Fibroblast of skin of back (primary cell): ENCODE measurements at places on chromosomes 3 and 15.

DNA sequence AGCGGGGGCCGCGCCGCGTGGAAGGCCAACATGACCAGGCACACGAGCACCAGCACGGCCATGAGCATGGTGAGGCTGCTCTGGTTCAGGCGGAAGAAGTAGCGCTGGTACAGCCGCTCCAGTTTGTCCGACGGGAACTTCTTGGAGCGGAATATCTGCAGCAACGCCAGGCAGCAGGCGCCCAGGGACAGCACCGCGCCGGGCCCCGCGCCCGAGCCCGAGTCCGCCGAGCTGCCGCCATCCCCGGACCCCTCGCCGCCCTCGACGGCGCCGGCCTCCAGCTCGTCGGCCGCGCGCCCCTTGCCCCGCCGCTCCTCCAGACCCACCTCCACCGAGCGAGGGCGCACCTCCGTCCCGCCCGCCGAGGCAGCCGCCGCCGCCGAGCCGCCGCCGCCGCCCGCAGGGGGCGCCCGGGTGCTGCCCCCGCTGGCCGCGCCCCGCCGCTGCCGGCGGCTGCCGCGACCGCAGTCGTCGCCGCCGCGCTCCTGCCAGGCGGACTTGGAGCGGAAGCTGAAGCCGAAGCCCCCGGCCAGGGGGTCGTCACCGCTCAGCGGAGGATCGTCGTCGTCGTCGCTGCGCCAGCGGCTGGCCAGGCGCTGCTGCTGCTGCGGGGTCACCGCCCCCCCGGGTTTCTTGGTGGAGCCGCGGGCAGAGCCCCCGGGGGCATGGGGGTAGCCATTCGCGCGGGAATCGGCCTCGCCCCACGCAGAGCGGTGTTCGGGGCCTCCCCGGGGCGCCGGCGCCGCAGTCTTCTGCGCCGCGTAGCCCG is 957 bp downstream of the ADCY5 start:
- peak; percentile 6 for DNase-seq

GRCh38 chr3:35383719-35384555 is 255.4 kb upstream of the ARPP21 start:
- peak; percentile 26 for DNase-seq

- no peak for DNase-seq
Observed at GRCh38 chr15:40409366-40409765, 3.8 kb downstream of the IVD start.

DNA sequence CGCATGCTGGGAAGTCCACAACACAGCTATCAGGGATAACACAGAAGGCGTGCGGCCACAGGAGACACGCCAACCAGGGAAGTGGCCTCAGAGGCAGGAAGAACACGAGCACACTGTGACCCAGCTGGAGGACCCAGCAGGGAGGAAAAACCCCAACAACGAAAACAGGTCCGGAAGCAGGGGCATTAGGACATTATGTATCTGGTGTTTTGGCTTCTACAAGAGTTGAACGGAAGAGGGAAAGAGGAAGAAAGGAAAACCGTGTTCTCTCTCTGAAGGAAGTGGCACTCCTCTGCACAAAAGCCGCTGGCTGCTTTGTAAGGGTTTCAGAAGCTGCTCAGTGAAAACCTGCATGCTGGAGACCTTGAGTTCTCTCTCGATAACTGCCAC is 61.8 kb downstream of the HACD2 start:
- no peak for DNase-seq

DNA sequence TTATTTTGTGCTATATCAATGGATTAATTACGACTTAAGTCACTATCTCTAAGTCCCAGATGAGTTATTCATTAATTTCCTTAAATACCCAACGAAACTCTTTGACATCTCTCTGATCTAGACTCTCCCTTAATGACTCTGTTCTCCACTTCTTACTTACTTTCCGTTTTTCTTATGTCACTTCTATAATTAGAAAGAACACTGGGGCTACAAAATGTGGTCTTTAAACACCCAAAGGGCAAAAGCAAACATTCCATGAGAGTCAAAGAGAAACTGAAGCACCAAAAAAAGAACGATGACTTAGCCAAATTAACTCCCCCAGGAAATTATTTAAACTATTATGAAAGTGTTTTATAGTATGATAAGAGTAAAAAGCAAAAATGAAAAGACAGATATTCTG is 166.4 kb upstream of the UBE2E2 start:
- DNase-seq: peak; percentile 21

DNA sequence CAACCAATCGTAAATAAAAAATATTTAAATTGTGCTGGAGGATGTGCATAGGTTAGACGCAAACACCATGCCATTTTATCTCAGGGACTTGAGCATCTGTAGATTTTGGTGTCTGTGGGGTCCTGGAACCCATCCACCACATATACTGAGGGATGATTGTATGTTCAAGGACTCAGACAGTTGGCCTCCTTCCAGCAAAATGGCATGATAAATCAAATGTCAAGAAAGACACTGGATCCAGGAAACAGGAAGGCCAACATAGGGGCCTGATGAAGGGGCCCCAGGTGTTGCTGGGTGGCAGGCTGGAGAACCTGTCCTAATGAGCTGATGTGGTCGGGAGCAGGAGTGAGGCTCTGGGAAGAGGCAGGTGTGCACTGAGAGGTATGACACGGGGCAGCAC is 289.5 kb downstream of the GABRG3 start:
- DNase-seq: no peak

- no peak for DNase-seq
Observed at GRCh38 chr15:67943475-67943874, 103.6 kb upstream of the RNU6-1 start.

DNA sequence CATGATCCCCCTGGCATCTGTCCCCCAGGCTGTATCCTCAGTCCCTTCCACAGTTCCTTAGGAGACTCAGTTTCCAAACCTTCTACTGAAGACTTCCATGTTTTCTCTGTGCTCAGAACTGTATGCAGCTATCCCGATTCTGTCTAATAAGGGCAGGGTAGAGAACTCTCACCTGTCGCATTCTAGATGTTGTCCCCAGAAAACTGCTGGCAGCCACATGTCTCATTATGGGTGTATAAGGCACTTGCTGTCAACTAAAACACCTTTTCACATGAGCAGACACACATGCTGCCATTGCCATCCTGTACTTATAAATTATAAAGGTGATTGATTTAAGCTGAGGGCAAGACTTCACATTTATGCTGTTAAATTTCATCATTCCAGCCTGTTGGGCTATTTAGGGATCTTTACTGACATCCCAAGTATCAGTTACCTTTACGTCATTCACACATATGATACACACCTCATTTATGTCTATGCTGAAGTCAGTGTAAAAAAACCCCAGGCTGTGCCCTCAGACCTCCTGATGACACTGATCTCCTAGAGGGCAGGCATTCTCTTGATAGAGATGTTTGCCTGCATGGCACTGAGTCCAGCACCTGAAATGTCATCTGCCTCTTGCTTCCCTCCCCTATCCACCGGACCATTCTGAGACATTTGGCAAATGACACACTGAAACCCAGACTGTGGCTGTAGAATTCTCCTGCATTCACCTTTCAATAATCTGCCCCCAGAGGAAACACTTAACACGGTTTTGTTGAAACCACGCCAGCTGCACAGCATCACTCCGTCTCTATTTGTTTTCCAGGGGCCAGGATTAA is 35.8 kb downstream of the BTD start:
- no peak for DNase-seq

DNA sequence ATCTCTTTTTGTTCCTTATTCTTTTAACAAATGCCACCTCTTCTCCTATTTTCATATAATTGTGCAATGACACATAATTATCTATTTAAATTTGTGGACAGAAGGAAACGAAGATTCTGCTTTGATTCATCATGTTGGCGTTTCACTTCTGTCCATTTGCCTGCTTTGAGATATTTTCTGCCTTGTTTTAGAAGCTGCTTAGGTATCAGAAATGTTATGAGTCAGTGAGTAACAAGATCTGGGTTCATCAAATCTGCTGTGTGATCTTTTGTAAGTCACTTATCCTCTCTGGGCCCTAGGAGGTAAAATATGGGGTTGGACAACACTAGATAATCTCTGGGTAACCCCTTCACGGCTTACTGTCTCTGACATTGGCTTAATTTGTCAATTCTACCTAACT is 7.3 kb upstream of the MINDY4B start:
- no peak for DNase-seq

GRCh38 chr15:62880278-62880677 is 162.3 kb upstream of the TPM1 start:
- DNase-seq: no peak

GRCh38 chr3:46830801-46831200 is 32.4 kb downstream of the MYL3 start:
- no peak for DNase-seq

- DNase-seq: no peak
Observed at GRCh38 chr15:85415783-85416182, 35.4 kb downstream of the AKAP13 start.

DNA sequence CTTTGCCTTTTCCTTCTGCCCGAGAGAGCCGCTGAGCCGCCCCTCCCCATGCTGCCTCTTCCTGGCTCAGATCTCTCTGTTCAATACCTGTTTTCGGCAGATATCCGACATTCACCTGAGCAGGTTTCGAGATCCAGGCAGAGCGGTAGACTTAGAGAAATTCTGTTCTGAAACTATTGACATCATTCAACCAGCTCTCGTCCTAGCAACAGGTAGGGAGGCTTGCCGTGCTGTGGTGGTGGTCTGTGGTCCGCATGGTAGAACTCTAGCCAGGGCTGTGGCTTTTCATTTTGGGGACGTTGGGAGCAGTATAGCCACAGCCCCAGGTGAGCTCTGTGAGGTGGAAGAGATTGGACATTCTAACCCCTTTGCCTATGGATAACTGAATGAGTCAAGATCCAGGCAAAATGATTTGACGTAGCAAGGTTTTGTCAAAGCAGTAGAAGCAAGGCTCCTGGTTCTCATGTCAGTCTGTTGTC is 810 bp downstream of the TMEM62 start:
- no peak for DNase-seq

DNA sequence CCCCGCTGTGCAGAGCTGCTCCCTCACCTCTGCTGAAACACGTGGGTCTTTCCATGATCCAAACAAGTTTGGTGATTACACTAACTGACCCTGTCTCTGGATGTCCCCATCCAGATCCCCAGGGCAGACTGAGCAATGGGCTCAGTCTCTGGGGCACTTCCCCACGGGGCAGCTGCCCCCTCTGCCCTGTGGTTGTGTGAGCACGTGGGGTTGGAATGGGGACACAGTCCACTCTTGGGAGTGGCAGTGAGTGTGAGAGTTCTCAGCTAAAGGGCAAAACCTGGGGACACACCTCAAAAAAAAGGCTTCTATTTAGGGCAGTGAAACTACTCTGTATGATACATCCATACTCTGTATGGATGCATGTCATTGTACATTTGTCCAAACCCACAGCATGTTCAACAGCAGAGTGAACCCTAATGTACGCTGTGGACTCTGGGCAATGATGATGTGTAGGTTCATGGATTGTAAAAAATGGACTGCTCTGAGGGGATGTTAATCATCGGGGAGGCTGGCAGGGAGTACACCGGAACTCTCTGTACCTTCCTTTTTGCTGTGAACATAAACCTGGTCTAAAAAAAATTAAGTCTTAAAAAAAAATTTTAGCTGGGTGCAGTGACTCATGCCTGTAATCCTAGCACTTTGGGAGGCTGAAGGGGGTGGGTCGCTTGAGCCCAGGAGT is 49.9 kb upstream of the BLM start:
- peak; percentile 39 for DNase-seq

DNA sequence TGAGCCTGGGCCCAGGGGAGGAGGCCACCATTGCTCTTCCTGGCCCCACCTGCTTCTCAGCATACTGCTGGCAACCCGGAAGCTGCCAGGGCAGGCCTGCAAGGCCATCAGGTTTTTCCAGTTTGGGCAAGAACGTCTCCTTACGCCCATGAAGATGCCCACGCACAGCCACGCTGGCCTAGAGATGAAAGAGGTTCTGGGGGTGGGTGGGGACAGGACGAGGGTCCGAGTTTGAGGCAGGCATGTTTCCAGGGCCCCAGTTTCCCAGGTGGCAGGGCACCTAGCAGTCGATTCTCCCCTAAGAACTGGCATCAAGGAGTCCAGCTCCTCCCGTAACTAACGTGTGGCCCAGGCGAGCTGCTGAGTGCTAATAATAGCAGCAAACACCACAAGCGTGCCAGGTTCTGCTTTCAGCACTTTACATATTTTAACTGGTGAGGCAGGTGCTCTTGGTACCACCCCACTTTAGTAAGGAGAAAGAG is 45.8 kb downstream of the ZNF710 start:
- DNase-seq: no peak

DNA sequence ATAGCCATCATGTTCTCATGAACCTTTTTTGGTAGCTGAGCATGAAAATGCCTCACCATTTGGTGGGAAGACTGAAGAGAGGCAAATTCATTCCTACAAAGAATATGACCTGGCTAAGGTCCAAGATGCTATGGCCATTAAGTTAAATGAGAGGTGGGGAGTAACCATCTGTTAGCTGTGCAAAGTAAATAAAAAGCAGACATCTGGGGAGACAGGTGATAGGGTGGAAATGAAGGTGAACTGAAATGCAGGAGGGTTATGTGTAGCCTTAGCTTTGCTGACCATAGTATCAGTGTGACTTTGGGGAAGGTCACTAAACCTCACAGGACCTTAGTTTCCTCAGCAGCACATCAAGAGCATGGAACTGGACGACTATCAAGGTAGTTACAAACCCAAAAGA is 111.0 kb upstream of the STRIT1 start:
- no peak for DNase-seq

DNA sequence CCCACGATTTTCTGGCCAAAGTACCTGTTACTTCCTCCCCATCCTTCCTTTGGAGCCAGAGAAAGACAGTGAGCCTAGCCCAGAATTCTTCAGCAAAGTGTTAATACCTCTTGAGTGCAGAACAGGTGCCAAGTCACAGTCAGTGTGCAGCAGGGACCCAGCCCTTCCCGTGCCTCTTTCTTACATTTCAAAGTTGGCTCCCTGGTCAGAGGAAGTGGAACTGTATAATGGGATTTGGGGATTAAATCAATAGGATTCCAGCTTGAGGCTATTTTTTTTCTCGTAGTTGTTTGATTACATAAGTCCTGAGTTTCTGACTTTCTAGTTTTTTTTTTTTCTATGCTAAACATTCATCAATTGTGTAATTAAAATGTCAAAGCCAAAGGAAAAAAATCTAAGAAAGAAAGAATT is 52.6 kb upstream of the ABHD10 start:
- no peak for DNase-seq

GRCh38 chr3:153963012-153963411 is 158.2 kb upstream of the ARHGEF26 start:
- no peak for DNase-seq

GRCh38 chr3:115652738-115653137 is 29.4 kb downstream of the GAP43 start:
- DNase-seq: no peak

DNA sequence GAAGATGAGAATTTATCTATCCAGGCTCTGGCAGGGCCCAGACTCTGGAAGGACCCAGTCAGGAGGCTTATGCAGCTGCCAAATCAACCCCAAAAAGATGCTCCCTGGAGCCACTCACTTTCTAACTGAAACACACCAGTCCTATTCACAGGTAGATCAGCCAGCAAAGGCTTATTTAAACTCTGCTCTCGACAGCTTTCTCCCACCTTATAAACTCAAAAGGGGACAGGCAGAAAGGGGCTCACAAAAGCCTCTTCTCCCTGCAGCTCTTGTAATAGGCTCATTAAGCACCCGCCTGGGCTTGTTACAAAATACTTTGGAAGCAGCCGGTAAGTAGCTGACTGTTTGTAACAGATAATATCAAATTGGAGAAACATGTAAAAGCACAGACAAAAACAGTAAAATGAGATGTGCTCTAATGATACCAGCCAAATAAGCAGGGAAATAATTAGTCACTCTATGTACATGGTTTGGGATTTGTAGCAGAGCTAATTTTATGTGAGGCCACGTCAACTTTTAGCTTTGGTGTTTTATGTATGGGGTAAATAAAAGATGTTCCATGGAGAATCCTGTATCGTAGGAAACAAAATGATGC is 213.8 kb downstream of the NR2F2 start:
- DNase-seq: no peak

GRCh38 chr15:100899601-100900000 is 19.6 kb upstream of the LRRK1 start:
- no peak for DNase-seq
